Right ventricle myocardium inferior (tissue), 1 donor: ENCODE measurements at places on chromosomes 3 and 15. TPM values are rescaled to one million over a fixed set of nuclear protein-coding genes. Genes with fewer than 3 reads are reported as not detected.

The ACVR2B gene
- 4.8 TPM for total RNA-seq

The ANKUB1 gene
- not detected for total RNA-seq

The RPP14 gene
- 23.2 TPM for total RNA-seq

The SLC28A1 gene
- total RNA-seq: 0.24 TPM

The TMCO5A gene
- not detected for total RNA-seq

The SH3GL3 gene
- not detected for total RNA-seq

The SIDT1 gene
- 0.62 TPM for total RNA-seq

The CKMT1B gene
- total RNA-seq: 0.76 TPM

The GOLGA6A gene
- not detected for total RNA-seq

The GADL1 gene
- total RNA-seq: not detected

The EFHB gene
- not detected for total RNA-seq

The SNX22 gene
- total RNA-seq: 7.4 TPM

The ACTC1 gene
- 15,626 TPM for total RNA-seq

The SV2B gene
- total RNA-seq: 3.5 TPM
